Stimulated activated CD4-positive, alpha-beta T cell treated with anti-CD3 and anti-CD28 coated beads, Interleukin-1b, Interleukin-23, amount 100 ng/mL, for 1 hour (primary cell): ENCODE measurements at places on chromosomes 16 and 17.

GRCh38 chr16:86959091-86959651 is 358.0 kb downstream of the C16orf95 start:
- DNase-seq = no peak

- no peak for DNase-seq
Measured at GRCh38 chr16:31486045-31486444, 3.1 kb downstream of the SLC5A2 start.

- DNase-seq = no peak
Measured at GRCh38 chr17:38867968-38868816, 1.7 kb upstream of the LASP1 start.

DNA sequence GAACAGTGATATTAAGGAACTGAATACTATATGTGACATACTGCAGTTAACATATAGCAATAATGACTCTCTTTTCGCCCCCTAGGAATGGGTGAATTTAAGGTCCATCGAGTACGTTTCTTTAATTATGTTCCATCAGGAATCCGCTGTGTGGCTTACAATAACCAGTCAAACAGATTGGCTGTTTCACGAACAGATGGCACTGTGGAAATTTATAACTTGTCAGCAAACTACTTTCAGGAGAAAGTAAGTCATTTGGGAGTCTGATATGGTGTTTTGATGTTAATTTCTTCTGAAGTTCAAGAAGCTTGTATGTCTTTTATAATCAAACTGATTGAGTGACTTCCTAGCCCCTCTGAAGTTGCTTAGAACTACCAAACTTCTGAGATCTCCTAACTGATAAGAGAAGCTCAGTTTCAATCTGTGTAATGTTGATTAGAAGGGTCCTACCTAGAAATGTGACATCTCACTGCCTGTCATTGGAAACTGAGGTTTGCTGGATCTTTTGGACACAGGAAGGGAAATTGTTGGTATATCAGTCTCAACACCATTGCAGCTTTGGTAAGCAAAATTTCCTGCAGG is 1.0 kb downstream of the UTP4 start:
- DNase-seq = no peak
